Chondrocyte (in vitro differentiated cells): ENCODE measurements at places on chromosomes 7 and 10. TPM values are rescaled to one million over a fixed set of nuclear protein-coding genes. Genes with fewer than 3 reads are reported as not detected.
A peak's percentile ranks its signal among the peaks of the same experiment; 100 is the strongest.

- DNase-seq, result no peak
- peaks cover 17% of the 10 kb centered on the region for H3K4me1 ChIP-seq
- peaks cover 2% of the 10 kb centered on the region for H3K27me3 ChIP-seq
- no peak overlapping the region for H3K4me3 ChIP-seq
- no peak overlapping the region for H3K27ac ChIP-seq
- peaks cover 6% of the 10 kb centered on the region for H3K36me3 ChIP-seq
Measured at GRCh38 chr7:34612661-34613060, 45.4 kb upstream of the NPSR1 start.

DNA sequence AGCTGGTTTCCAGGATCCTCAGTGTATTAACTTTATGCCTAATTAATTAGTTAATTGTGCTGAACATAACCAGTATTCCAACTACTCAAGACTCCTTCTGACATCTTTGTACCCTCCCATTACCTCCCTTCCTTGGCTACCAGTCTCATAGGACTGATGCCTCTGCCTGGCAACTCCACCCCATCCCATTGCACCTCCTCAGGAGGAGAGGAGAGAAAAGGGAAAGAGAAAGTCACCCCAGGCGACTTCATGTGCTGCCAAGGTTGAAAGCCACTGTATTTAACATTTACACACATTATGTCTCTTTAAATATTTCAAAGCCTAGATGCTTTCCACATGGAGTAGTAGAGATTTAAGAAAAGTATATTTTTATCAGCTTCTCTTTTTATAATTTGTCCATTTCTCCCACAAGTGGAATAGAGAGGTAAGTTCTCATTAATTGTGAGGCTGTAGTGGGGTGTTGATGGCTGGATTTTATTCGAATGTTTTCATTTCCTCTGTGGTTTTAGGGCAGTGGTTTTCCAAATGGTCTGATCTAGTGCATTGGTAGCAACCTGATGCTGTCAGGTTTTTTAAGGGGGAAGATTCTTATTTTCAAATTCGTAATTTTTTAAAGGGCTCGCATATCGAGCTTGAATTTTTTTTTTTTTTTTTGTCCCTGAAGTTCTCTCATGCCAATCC lies 148.0 kb downstream of the BICC1 start:
- H3K27me3 ChIP-seq, result no peaks in the 10 kb centered on the region
- peaks cover 10% of the 10 kb centered on the region for H3K36me3 ChIP-seq
- H3K4me3 ChIP-seq, result peak overlapping the region; percentile 43
- DNase-seq, result no peak

PALD1 gene
- total RNA-seq, result 2.4 to 4.1 TPM (median 4.0 TPM) in 3 replicates

GRCh38 chr7:151088856-151089699 lies 2.8 kb downstream of the AGAP3 start:
- peak overlapping the region; percentile 78 for H3K4me3 ChIP-seq
- peak overlapping the region; percentile 99 for H3K27ac ChIP-seq
- no peaks in the 10 kb centered on the region for H3K36me3 ChIP-seq
- peaks cover 40% of the 10 kb centered on the region for H3K4me1 ChIP-seq

CC2D2B gene
- 0.30 to 0.54 TPM (median 0.51 TPM) in 3 replicates for total RNA-seq

CRHR2 gene
- not detected in 3 replicates for total RNA-seq

VGF gene
- 0.22 to 0.26 TPM in 2 of 3 replicates, not detected in the other for total RNA-seq

GRCh38 chr7:129376076-129376777 lies 58.0 kb upstream of the STRIP2 start:
- DNase-seq, result no peak
- no peak overlapping the region for H3K27ac ChIP-seq
- H3K4me1 ChIP-seq, result no peaks in the 10 kb centered on the region
- H3K27me3 ChIP-seq, result no peaks in the 10 kb centered on the region
